ENCODE measurements at places on chromosomes 16 and 17.

- no peak for DNase-seq
Measured at GRCh38 chr17:69728816-69729215, 314.3 kb downstream of the MAP2K6 start.

- no peak for DNase-seq
Measured at GRCh38 chr17:45225051-45225700, 3.5 kb downstream of the FMNL1 start.

GRCh38 chr16:30076276-30076791 lies 540 bp downstream of the PPP4C start:
- no peak for DNase-seq

DNA sequence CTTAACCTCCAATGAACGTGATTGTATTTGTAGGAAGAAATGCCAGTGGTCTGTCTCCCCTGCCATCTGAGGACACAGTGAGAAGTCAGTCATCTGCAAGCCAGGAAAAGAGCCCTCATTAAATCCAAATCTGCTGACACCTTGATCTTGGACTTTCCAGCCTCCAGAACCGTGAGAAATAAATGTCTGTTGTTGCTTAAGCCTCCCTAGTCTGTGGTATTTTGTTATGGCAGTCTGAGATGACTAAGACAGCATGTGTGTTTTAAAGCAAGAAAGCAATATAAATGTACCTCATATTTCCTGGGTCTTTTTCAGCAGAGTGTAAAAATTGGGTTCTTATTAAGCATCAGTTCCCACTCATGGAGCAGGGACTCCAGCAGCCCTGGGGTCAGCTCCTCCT lies 177.9 kb upstream of the NLRP1 start:
- DNase-seq = no peak

DNA sequence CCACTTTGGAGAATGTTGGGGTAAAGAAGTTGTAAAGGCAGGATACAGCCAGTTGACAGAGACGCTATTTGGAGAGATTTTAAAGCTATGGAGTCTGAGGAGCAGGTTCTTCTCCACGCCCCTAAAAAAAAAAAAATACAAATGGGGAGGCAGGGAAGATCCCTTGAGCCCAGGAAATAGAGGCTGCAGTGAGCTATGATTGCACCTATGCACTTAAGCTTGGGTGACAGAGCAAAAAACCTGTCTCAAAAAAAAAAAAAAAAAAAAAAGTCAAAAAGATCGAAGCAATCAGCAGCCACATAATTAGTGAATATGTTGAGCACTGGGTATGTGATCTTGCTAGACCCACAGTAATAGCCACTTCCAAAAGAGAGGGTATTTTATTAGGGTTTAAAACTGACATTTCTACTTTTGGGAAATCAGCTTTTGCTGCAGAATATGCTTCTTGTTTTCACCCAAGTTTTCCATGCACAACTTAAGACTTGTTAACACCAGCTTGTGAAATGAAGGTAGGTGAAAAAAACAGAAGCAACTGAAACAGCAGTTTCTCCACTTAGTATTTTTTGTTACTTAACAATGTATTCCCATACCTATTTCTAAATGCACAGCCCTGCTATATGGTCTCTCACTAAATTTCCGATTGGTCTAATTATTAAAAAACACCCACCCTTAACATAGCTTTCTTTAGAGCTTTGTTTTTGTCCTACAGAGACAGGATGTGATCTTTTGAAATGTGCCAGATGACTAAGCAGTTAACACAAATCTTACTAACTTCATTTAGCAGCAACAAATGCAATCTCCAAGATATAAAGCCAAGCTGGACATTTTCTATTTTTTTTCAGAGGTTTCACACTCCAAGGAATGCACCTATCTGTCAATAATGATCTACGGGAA lies 2.5 kb upstream of the ARL6IP1 start:
- DNase-seq = no peak

DNA sequence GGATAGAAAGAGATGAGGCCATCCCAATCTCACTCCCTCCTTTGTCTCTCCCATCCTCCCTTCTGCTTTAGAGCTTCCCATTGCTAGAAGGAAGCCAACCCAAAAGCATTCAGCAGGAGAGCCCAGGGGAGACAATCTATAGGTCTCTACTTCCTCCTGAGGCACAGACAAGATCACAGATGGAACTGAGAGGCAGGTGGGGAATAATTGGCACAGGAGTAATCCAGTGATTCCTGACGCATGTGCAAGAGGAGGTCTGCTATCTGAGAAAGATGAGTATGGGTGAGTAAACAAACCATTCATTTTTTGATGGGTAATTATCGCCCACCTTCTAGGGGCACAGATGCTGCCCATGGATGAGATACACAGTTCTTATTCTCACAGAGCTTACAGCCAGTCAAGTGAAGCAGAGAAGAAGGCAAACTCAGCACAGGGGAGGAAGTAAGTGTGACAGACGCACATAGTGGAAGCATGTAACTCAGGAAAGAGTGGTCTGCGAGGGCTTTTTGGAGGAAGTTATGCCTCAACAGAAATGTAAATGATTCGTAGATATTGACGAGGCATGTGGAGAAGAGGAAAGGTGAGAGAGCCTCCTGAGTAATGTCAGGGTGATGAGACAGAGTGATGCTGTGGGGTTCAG lies 88.9 kb upstream of the HLF start:
- DNase-seq = no peak

DNA sequence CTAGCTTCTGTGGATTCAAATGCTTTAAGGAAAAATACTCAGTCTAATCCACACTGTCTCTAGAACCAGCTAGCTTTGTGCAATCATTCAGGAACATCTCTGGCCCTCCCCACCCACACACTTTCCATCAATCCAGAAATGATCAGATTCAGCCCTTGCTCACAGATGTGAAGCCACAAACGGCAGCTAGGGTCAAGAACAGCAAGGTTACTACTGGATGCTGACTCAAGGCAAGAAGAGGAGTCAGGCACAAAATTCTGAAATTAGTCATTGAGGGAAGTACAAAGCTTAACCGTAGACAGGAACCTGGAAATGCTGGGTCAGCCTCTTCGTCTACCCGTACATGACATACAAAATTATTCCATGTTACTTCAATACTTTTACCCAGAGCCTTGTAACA lies 174.6 kb downstream of the CDH13 start:
- no peak for DNase-seq

DNA sequence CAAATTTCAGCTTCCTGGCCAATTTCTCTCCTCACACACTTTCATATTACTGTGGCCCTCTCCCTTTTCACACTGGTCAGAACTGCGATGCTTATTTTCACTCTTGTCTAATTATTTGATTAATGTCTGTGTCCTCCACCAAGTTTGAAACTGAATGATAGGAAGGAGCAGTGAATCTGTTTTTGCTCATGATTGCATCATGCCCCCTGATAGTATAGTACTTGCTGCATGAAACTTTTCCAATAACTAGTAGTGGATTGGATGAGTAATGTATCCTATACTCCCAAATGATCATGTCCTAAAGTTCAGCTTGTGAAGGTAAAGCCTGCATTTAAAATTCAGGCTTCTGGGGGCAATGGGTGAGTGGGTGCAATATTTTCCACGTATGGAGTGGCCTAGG lies 121.2 kb downstream of the ASIC2 start:
- no peak for DNase-seq

- no peak for DNase-seq
Measured at GRCh38 chr17:60361889-60362288, 30.0 kb downstream of the USP32 start.

DNA sequence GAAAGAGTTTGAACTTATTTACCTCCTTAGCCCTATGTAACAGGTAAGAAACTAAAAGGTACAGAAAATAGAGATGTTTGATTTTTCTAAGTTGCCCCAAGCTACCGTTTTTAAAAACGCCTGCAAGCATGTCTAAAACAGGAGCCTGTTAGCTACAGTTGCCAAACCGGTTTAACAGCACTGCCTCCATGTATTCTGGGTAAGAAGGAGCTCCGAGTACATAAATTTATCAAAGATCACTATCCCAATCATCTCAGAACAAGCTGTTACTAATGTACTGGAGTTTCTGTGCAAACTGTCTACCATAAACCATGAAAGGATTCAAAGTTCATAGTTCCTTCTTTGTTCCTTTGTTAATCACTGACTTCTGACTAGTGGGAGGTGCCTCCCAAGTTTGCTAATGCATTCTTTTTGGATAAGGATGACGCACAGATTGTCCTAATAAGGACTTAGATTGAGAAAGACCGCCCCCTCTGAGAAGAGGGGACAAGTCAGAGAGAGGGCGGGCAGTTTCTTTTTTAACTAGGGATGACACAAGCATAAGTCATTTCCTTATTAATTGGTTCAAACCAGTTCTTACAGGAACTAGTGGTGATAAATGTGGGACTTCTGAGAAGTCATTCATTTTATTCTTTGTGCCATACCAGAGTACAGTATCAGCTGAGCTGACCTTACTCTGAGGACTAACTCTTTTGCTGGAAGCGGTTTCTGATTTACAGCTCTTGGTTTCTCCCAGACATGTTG lies 55.3 kb downstream of the TUBD1 start:
- DNase-seq = no peak

DNA sequence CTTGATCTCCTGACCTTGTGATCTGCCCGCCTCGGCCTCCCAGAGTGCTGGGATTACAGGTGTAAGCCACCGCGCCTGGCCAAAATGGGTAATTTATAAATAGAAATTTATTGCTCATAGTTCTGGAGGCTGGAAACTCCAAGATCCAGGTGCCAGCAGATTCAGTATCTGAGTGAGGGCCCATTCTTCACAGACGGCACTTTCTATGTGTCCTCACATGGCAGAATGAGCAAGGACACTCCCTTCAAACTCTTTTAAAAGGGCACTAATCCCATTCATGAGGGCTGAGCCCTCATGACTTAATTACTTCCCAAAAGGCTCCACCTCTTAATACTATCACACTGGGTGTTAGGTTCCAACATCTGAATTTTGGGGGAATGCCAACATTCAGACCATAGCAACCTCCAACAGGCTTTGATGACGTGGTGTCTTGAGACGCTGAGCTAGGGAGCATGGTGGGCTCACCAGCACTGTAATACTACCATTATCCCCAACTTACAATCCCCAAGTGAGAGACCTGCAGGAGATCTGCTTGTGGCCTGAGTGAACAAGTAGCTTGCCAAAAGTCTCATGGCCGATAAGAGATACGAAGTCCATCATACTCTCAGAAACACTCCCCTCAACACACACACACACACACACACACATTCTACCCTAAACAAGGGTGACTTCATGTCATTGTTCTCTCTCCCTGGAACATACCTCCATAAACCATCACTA lies 8.5 kb downstream of the CMTM4 start:
- no peak for DNase-seq

DNA sequence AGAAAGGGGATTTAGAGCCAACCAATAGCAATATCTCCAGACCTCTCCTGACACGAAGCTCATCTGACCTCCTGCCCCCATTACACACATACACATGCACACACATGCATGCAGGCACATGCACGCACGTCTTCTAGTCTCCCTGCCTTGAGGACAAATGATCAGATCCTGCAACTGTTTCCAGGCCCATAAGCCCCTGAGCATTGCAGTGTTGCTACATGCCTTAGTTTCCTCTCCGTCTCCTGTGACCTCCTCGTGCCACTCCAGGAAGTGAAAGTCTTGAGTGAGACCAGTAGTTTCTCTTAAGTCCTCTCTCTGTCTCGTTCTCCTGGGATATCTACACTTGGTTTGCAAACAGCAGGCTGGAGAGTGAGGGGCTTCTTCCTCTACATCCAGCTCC lies 8.2 kb downstream of the CIITA start:
- no peak for DNase-seq

DNA sequence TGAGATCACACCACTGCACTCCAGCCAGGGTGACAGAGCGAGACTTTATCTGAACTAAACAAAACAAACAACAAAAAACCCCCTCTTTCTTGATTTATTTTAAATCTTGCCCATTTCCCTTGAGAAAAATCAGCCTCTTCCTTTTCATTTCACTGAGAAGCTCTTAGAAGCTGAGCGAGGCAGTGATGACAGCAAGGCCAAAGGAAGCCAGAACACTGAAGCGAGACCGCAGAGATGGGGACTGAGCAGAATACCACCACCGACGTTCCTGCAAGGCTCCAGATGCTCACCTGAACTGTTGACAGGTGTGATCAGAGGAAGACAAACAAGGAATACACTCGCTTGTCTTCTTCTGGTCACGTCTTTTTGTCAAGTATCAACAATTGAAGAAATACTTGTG lies 30.5 kb upstream of the IRF8 start:
- DNase-seq = no peak

DNA sequence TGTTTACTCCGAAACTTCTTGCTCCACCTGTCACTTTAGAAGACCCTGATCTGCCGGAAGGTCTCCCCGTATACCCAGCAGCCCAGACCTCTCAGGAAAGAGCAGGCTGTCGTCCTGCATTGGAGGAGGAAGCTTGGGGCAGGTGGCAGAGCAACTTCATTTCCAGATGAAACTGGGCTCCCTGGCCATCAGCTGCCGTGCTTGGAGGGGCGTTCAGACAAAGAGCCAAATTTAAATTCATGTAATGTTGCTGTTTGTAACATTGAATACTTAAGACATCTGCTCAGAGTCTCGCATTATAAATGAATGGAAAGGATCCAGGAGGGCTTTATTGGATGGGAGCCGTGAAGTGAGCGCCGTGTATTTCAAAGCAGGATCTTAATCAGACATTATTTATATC lies 628.5 kb downstream of the MAF start:
- no peak for DNase-seq

- no peak for DNase-seq
Measured at GRCh38 chr17:859061-859823, 77.1 kb downstream of the MRM3 start.

DNA sequence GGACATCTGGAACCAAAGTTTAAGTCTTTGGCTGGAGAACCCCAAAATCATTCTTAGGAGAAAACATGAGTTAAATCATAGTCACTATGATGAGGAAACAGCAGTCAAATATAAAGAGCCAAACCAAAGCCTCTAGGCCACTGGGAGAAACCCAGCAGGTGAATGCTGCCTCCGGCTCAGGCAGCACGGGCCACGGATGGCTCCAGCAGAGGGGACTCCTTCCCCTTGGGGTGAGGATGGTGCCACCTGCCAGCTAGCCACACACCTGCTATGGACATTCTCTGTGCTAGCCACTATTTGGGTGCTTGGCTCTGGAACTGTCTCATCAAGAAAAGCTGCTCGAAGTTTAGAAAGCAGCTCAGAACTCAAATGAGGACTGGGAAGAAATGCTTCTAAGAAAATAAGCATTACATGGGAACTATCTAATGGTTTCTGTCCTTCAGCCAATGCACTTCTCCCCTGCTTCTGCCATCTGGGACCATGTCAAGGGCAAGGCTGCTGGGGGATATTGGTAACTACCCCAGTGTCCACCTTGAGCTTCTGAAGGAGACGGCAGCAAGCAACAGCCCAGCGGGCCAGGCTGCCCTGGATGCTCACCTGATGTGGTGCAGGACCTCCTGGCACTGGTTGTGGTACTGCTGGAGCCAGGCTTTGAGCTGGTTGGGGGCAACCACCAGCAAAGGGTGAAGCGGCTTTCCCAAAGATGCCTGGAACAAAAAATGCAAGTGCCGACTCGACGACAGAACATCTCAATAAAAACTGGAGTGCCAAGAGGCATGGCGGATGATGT lies 22.5 kb downstream of the ELAC2 start:
- no peak for DNase-seq
